ENCODE measurements at places on chromosomes 5 and 9.

GRCh38 chr5:36724467-36725332 lies 118.3 kb downstream of the SLC1A3 start:
- no peak for DNase-seq

- DNase-seq, result no peak
Observed at GRCh38 chr5:23717486-23717885, 210.1 kb downstream of the PRDM9 start.

GRCh38 chr9:7823651-7824050 lies 24.1 kb upstream of the DMAC1 start:
- no peak for DNase-seq

DNA sequence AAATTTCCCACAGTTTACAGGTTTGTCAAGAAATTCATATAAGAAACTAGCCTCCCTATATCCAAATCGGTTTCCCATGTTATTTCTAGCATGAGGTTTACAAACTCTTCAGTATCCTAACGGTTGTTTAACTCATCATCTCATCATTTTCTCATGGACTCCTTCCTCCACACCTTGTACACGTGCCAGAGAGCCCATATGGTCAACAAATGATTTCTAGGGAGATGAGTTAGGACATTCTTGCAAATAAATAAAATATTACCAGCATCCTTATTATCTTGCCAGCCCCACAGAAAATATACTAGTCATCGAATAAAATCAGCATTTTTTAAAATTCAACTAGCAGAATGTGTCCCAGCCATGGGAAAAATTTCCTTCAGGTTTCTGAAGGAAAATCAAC lies 285.2 kb downstream of the EBF1 start:
- no peak for DNase-seq

- DNase-seq, result no peak
Observed at GRCh38 chr5:15639288-15639687, 139.3 kb downstream of the FBXL7 start.
